ENCODE measurements at places on chromosomes 5 and 9.

DNA sequence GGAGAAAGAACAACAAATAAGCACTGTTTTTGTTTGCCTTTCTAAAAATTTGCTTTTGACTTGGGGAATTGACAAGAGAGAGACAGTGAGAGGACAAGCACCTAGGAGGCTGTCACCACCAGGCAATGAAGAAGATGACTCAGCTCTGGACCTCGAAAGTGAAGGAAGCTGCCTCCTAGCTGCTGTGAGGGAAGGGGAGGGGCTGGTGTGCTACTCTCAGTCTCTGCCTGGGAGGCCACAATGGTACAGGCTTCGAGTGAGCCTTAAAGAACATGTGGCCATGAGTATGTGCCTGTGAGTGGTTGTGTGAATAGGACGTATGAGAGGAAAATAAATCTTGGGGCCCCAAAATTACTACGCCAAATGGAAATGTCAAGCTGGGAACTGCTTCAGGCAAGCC, 7.1 kb upstream of the PLK2 start:
- DNase-seq, result no peak

GRCh38 chr9:91060520-91061343, 259.1 kb downstream of the SYK start:
- no peak for DNase-seq

DNA sequence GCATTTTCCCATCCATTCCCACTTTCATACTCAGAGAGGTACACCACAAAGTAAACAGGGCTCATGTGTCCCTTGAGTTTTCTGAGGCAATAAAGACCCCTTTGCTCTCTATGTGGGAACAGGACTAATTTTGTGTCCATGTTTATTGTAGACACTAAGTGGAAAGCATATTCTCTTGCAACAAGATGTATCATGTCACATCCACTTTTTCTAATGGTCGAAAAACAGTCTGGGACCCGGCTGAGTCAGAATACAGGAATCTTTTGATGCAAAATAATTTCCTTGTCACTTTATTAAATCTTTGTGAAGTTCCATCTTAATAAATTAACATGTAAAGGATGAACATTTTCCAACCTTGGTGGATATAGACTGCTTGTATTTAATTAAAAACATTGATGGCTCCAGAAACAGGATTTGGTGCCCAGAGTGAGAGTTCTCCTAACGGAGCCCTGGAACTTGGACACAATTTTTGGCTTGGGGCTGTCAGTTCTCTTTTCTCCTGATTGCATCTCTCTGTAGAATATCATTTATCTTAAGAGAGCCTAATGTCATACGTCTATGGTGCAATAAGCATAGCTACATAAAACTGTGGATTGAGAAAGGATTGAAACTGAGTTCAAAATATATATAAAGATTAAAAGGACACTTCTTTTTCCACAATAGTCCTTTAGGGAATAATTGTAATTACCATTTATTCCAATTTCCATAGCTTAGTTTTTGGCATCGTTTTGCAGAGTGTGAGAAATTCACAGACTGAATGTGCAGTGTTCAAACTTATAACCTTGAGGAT, 1116.7 kb upstream of the SEMA6A start:
- DNase-seq, result no peak

- DNase-seq, result no peak
Observed at GRCh38 chr5:118580949-118581348, 407.4 kb downstream of the DTWD2 start.

- no peak for DNase-seq
Observed at GRCh38 chr5:169106911-169107706, 193.8 kb downstream of the SLIT3 start.

DNA sequence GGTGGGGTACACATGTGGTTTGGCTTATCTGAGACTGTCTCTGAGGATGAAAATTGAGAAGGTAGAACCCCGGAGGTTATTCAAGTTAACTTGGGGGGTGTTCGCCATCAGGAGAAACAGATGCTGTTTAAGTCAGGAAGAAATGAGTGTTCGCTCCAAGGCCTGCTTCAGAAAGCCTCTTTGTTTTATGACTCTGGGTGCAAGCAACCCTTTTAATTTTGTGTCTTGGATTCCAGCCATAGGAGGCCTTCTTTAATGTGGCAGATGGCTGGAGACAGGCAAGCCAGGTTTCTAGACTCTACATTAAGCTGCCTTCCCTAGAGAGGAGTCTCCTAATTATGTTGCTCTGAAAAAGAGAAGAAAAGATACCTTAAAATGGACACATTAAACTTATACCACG, 4.2 kb upstream of the SMAD5 start:
- no peak for DNase-seq

DNA sequence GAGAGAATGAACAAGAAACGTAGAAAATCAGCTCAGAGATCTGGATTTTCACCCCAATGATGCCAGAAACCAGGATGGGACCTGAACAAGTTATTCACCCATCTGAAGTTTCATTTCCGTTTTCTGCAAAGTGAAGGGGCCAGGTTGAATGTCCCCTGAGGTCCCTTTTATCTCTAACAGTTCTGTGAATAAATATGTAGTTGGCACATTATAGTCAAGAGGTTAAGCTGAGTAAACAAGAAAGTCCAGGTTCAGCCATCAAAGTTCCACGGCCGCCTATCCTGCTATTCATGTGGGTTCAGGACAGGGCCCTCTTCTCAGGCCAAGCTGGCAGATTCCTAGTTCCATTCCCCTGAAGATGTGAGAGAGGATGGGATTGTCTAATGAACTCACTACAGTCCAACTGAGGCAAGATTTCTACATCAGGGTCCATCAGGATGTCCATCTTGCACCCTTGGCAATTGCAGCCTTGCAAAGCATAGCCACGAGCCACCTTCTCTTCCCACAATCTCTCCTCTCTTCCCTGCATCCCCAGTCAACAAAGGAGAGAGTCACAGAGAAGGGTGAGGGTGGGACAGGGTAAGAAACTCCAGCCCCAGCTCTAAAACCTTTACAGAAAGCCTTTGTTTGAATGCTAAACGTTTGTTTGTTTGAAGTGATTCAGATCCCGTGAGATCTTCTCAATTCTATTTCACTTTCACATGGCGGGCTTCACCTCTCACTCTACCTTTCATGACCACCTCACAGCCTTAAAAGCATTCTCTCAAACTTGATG, 311.0 kb downstream of the SLIT3 start:
- DNase-seq, result no peak

DNA sequence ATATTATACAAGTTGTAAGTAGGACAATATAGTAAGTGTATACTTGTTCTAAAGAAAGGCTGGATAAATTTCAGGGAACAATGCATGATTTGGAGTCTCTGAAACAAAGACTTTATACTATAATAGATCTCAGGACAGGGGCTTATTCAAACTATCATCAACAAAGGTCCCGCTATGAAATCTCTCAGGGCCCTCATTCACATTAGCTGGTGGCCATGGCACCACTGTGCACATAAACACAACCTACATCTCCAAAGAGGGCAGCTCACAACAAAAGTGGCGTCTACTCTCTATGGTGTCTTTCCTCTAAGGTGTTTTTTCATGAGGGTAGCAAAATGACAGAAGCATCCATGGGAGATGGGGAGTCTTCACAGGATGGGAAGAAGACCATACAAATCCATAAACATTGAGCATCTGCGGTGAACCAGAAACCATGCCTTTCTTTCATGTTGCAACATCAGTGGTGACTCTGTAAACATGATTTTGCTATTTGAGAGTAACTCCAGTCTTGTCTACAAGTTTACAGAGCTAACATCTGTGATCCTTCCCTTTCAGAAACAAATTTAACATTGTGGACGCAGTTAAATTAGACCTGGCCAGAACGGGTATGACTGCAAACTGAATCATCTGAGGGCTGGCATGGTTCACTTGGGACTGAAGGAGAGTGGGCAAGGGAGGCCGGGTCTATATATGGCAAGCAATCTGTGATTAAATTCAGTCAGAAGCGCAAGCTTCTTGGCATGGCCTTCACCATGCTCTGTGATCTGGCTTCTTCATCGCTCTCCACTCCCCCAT, 5.5 kb downstream of the TTLL11 start:
- DNase-seq, result no peak

GRCh38 chr5:150077996-150078801, 8.2 kb downstream of the CSF1R start:
- no peak for DNase-seq

DNA sequence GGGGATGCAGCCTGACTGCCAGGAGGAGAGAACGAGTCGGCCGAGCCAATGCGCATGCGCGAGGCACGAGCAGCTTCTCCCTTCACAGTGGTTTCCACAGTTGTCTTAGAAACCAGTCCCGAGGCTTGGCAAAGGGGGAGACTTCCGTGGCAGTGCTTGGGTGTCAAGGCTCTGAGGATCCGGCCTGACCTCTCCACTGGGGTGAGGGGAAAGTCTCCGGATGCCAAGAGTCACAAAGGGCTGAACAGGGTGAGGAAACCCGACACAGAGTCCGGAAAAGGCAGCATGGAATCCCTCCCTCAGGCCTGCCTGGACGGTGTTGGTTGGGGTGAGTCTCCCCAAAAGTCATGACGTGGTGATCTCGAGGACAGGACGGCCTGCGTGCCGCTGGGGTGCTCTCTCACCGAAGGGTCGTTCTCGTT, 475.5 kb downstream of the SPATA31A7 start:
- DNase-seq, result no peak

DNA sequence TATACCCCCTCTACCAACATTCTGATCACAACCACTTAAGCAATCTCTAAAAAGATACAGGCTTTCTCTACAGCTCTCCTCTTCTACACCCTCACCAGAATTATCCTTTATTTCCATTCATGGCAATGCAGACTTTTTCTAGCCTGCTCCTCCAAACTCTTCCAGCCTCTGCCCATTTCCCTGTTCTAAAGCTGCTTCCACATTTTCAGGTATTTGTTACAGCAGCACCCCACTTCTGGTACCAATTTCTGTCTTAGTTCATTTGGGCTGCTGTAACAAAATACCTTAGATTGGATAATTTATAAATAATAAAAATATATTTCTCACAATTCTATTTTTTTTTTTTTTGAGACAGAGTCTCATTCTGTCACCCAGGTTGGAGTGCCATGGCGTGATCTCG, 53.0 kb upstream of the DNAH5 start:
- no peak for DNase-seq

DNA sequence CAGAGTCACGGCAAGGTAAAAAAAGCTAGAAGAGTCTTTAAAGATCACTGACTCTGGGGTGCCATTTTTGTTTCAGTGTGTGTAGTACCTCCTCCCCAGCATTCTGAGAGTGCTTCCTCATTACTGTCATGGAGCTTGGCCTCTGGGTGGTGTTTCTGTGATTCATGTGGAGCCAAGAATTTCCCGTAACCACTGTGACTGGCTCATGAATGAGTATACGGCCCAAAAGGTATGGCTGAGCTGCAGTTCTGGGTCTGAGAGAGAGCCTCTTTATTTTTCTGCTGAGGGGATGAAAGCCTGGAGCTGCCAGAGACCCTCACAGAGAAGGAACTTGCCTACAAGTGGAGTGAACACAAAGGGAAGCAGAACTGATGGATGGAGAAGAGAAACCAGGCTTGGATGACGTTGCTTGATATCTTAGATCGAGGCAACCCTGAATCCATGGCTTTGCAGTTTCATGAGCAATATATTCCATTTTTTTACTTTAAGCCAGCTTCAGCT, 85.6 kb downstream of the PTTG1 start:
- no peak for DNase-seq

- DNase-seq, result no peak
Observed at GRCh38 chr5:140075371-140075770, 32.3 kb upstream of the NRG2 start.

DNA sequence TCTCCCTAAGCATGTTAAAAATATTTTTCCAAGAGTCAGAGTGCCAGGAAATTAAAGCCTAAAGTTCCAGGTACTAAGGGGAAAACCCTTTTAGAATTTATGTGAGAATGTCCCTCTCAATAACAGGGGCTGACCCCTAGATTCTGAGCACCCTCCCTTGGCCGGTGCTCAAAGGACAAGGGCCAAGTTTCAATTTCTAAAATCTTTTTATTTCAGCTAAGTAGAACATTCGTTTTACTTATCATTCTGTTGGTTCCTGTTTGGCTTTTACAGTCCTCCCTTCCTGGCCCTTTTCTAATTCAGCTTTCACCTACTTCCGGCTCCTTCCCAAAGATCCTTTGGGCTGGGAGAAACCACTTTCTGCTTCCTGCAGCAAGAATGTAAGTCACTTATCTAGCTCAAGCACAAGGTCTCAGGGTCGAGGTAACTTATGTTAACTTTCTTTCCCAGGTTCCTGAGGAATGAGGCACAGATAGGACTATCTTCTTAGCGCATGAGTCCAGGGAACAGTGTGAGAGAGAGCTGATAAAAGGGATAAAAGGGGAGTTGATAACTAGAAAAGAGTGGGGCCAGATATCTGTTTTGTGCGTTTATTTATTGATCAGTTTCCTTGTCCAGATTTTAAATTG, 34.6 kb upstream of the F2RL2 start:
- no peak for DNase-seq

GRCh38 chr5:133735346-133735745, 123.0 kb upstream of the FSTL4 start:
- no peak for DNase-seq

DNA sequence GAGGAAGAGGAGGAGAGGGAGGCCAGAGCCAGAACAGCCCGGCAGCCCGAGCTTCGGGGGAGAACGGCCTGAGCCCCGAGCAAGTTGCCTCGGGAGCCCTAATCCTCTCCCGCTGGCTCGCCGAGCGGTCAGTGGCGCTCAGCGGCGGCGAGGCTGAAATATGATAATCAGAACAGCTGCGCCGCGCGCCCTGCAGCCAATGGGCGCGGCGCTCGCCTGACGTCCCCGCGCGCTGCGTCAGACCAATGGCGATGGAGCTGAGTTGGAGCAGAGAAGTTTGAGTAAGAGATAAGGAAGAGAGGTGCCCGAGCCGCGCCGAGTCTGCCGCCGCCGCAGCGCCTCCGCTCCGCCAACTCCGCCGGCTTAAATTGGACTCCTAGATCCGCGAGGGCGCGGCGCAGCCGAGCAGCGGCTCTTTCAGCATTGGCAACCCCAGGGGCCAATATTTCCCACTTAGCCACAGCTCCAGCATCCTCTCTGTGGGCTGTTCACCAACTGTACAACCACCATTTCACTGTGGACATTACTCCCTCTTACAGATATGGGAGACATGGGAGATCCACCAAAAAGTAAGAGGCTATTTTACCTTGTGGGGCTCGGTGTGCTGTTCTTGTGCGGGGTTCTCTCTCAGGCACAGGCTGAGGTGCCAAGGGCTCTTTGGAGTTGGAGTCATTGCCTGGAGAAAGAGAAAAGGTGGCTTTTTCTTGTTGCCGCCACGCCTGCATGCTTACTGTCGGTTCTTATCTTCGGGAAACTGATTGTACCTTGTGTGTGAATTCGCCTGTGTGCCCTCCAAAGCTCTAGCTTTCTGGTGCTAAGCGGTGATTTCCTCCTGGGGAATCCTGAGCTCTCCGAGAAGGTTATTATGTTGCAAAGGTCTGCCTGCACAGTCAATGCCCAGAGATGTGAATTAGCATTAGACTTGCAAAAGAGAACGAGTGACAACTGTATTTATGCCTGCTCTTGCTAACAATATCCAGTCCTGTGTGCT, at the start of gene ISL1:
Gene ISL1, plus strand, starts transcription at position 318 of the 991 bp plus-strand sequence. Its CDS starts 224 bp downstream, at position 542.
- no peak for DNase-seq

- DNase-seq, result no peak
Observed at GRCh38 chr5:124919747-124920525, 173.5 kb upstream of the ZNF608 start.

DNA sequence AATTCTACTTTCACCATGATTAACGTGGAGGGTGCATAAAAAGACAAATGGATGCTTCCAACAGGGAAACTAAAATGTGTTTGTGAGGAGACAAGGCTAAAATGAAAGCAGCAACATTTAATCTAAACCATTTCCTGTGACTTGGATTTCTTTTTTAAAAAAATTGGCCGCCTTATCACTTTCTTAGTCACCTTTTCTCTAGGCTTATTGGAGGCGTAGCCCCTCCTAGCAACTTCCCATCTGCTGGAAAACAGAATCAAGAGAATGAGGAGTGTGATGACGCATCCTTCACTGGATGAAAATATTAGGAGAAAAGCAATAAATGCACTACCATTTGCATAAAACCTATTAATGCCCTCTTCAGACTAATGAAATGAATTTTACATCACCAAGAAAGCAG, 791 bp upstream of the GPR150 start:
- DNase-seq, result no peak
